ENCODE measurements at places on chromosomes 6 and 20. TPM values are rescaled to one million over a fixed set of nuclear protein-coding genes. Genes with fewer than 3 reads are reported as not detected.

BTN1A1 gene
- total RNA-seq: not detected

ENPP5 gene
- total RNA-seq: 6.9 TPM

TSBP1 gene
- not detected for total RNA-seq

NKX2-2 gene
- not detected for total RNA-seq

AGPAT1 gene
- 54.8 TPM for total RNA-seq

CST2 gene
- total RNA-seq: not detected

PGC gene
- total RNA-seq: not detected

BPIFA1 gene
- not detected for total RNA-seq

HTR1E gene
- total RNA-seq: not detected

LMBRD1 gene
- total RNA-seq: 38.6 TPM

GHRH gene
- 4.2 TPM for total RNA-seq

SMLR1 gene
- total RNA-seq: not detected

SLC35D3 gene
- total RNA-seq: not detected

SF3B5 gene
- total RNA-seq: 117 TPM

ADGRB3 gene
- total RNA-seq: 1.7 TPM

IRF4 gene
- 0.65 TPM for total RNA-seq

MEI4 gene
- total RNA-seq: 0.85 TPM

TCF19 gene
- 2.2 TPM for total RNA-seq

IPCEF1 gene
- 0.99 TPM for total RNA-seq

ZNF341 gene
- total RNA-seq: 1.1 TPM

LIN28B gene
- not detected for total RNA-seq

HLA-DOB gene
- 0.27 TPM for total RNA-seq

HRH3 gene
- not detected for total RNA-seq

NOTCH4 gene
- total RNA-seq: 27.9 TPM

HIVEP2 gene
- 25.4 TPM for total RNA-seq

FAXC gene
- 0.42 TPM for total RNA-seq

CTSA gene
- total RNA-seq: 107 TPM

MED23 gene
- total RNA-seq: 12.5 TPM

TCF21 gene
- 7.8 TPM for total RNA-seq

PARD6B gene
- total RNA-seq: 4.6 TPM

SLC17A1 gene
- not detected for total RNA-seq

STMND1 gene
- not detected for total RNA-seq

IBTK gene
- 31.8 TPM for total RNA-seq

ULBP3 gene
- 0.60 TPM for total RNA-seq

ELOVL2 gene
- 1.2 TPM for total RNA-seq

CTCFL gene
- not detected for total RNA-seq

ANKRD6 gene
- 9.1 TPM for total RNA-seq

EFCAB8 gene
- 0.18 TPM for total RNA-seq

UNC5CL gene
- 0.27 TPM for total RNA-seq

FOXF2 gene
- 0.24 TPM for total RNA-seq

EEF1A1 gene
- 5,040 TPM for total RNA-seq

ASIP gene
- 1.2 TPM for total RNA-seq

HS3ST5 gene
- total RNA-seq: not detected

CD24 gene
- 0.47 TPM for total RNA-seq

SUMO4 gene
- total RNA-seq: 0.71 TPM

C2 gene
- total RNA-seq: 12.3 TPM

HSP90AB1 gene
- total RNA-seq: 657 TPM

MPIG6B gene
- 0.41 TPM for total RNA-seq

C6orf52 gene
- not detected for total RNA-seq

RBBP8NL gene
- total RNA-seq: not detected

TRAPPC3L gene
- 0.24 TPM for total RNA-seq

RBM39 gene
- total RNA-seq: 172 TPM

PI16 gene
- 28.2 TPM for total RNA-seq

Data from left cardiac atrium (tissue), 4 donors.